Epithelial cell of proximal tubule (primary cell): ENCODE measurements at places on chromosomes 1 and 21.

DNA sequence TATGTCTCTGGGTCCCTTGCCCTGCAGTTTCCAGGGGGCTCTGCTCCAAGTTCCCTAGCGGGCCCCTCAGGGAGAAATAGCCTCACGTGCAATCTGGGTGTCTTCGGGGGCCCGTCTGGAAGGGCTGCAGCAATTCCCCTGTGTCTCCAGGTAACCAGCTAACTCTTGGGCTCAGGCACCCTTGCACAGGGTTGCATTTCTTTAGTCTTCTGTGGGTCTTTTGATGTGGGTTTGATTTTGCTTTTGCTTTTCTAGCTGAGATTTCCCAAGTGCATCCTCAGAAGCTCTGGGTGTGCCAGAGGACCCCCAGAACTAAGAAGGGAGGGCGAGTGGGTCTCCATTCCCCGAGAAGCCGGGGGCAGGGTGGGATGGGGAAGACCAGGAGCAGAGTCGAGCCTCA is 75.7 kb downstream of the SPSB1 start:
- no peak for DNase-seq

DNA sequence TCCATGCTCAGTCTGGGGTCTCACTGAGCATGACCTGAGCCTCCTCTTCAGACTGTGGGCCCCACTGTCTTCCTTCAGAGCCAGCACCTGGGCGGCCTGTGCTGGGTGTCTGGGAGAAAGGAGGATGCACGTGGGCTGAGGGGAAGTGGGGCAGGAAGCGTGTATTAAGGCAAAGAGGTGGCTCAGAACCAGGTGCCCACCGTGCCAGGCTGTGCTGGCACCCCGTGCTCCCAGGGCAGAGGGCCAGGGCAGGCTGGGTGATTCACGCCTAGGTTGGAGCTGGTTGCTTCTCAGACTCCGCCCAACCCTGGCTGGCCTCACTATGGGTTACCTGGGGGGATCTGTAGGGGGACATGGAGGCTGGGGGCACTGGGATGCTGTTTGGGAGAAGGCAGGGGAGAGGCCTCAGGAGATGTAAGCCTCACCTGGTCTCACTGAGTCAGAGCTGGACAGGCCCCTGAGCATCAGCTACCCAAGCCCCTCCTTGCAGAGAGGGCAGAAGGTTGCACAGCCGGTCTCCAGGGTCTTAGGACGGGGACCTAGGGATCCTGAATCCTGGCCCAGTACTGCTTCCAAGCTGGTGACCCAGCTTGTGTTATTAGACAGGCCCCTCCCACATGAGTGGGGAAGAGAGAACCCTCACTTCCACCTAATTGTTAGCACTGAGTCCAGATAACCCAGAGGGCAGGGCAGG is 18.6 kb upstream of the PADI1 start:
- DNase-seq: no peak

GRCh38 chr1:61426254-61426653 is 298.7 kb downstream of the TM2D1 start:
- DNase-seq: no peak

- no peak for DNase-seq
Measured at GRCh38 chr1:235739631-235740030, 90.0 kb upstream of the GNG4 start.

DNA sequence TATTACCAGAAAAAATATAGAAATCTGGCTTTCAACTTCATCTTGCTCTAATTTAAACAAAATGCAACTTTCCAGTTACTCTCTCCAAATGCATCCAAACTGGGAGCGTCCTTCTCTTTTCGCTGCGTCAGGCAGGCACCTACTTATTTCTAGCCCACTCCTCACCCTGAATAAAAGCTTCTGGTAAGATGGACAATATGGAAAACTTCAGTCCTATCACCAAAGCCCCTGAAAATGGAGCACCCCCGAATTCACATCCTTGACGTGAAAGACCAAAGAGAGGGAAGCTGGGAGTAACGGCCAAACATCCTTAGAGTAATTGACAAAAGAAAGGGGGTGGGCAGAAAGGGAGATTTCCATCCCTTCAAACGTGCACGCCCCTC is 5.5 kb upstream of the PROX1 start:
- DNase-seq: no peak

DNA sequence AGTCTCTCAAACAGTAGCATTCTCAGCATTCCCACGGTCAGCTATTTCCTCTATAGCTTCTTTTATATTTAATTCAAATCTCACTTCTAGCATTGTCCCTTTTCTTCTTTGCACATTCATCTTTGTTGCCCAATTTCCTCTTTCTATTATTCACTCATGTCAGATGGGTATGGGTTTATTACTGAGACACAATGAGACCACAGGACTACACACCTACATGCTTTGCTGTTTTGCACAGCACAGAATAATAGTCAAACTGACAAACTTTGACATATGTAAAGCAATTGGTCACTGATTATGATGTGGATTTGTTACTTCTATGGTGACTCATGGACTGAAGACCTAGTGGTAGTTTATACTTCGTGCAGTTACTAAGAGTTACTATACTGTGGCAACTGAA is 5.8 kb upstream of the CD1C start:
- peak; percentile 44 for DNase-seq

DNA sequence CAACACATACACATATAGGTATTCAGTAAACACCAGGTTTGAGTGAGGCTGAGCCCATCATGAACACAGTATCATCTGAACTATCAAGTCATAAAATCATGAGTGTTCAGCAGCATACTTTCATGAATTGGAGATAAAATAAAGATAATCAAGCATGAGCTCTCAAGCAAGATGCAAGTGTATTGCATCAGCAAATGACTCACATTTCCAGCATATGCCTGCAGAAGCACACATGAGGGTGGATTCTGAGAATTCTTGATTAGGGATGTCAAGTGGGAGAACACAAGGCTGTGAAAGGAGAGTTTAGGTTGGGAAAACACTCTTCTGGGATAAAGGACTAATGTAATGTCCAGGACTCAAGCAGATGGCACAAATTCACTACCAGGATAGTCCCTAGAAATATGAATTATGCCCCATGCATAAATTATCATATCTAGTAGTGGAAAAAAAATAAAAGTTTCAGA is 299.2 kb downstream of the SRGAP2C start:
- peak; percentile 70 for DNase-seq

DNA sequence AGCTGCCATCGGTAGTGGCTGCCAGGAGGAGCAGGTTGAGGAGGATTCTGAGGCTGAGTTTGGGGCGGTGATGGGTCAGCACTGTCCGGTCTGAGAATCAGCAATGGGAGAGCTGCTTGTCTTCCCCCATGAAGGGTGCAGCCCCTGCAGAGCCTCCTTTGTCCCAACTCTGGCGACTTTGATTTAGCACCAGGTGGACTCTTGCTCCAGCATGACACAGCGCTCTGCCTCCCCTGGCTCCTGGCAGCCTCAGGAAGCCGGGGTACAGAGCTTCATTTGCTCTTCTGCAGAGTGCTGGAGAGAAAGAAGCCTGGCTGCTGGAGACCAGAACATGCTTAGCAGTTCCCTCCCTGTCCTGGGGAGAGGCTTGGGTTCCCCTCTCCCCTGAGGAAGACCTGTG is 13.3 kb downstream of the ZDHHC18 start:
- no peak for DNase-seq

- DNase-seq: no peak
Measured at GRCh38 chr21:35395728-35396127, 346.6 kb upstream of the RUNX1 start.

DNA sequence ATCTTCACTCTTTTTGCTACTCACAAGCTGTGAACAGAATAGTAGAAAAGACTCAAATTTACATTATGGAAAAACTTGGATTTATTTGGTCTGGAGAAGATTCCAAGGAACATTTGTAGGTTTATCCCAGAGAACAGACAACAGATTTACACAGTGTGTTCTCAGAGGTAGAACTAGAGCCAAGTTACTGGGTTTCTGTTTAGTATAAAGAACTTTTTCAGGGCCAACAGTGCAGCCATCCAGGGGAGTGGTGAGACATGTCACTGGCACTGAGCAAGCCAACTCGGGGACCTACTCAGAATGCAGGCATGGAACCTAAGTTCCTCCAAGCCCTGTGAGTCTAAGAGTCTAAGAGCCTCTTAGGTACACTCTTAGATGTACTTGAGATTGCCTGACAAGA is 142.6 kb downstream of the OMA1 start:
- DNase-seq: no peak

DNA sequence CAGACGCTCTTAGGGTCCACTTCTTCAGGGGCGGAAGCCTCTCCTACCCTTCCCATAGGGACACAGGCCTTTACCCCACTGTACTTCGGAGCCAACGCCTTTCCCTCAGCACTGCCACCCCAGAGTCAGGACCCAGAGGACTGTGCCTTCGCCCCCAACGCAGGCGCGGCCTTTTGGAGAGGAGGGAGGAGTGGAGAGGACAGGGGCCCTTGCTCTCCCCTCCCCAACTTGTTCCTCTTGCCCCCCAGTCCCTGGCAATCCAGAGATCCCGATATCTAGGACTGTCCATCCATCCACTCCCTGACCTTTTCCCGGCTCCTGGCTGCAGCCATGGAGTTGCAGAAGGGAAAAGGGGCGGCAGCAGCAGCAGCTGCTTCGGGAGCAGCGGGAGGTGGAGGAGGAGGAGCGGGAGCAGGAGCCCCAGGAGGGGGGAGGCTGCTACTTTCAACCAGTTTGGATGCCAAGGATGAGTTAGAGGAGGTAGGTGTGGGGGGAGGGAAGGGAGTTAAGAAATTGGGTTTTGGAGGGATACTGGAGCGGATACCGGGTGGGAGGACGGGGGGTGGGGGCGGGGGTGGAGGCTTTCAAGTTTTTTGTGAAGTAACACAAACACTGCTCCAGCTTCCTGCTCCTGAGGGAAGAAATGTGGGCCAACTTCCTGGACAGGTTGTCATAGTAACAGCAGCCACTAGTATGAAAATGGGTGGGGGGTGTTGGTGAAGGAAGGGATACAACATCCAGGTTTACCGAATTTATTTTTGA is 636 bp downstream of the INTS3 start:
- DNase-seq: no peak
